Adrenal gland (tissue), 19 donors: ENCODE measurements at places on chromosomes 4 and X. TPM values are rescaled to one million over a fixed set of nuclear protein-coding genes. Genes with fewer than 3 reads are reported as not detected.

DNA sequence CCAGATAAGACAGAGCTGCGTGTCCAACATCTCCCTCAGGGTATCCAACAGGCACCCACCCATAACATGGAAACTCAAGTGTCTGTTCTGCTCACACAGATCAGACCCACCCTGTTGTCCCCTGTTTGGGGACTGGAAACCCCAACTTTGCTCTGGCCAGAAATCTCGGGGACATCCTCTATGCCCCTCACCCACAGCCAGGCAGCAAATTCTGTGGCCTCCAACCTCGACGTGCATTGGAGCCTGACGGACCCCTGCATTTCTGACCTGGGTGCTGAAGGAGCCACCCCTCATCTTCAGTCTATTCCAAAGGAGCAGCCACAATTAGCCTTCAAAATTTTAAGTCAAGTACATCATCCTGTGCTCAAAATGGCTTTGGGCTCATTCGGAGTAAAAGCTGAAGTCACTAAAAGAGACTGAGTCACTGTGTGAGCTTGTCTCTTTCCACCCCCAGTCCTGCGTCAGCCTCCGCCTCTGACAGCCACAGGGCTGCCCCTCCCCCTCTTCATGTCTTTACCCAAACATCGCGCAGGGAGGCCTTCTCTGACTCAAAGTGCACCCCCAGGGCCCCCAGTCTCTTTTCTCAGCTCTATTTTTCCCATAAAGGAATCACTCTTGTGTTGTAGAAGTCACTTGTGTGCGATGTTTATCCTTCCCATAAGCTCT is 24.4 kb upstream of the PDE6B start:
- H3K4me1 ChIP-seq = no peaks in the 10 kb centered on the region
- DNase-seq = no peak
- H3K36me3 ChIP-seq = no peaks in the 10 kb centered on the region
- H3K27me3 ChIP-seq = peaks cover 5% of the 10 kb centered on the region

GRCh38 chr4:3021627-3022026 is 52.7 kb downstream of the HTT-AS start:
- H3K27me3 ChIP-seq = no peaks in the 10 kb centered on the region
- no peaks in the 10 kb centered on the region for H3K36me3 ChIP-seq
- DNase-seq = no peak
- no peak overlapping the region for H3K4me3 ChIP-seq
- H3K27ac ChIP-seq = no peak overlapping the region

GRCh38 chrX:51737091-51737490 is 6.2 kb upstream of the GSPT2 start:
- no peak for DNase-seq
- no peaks in the 10 kb centered on the region for H3K36me3 ChIP-seq

DNA sequence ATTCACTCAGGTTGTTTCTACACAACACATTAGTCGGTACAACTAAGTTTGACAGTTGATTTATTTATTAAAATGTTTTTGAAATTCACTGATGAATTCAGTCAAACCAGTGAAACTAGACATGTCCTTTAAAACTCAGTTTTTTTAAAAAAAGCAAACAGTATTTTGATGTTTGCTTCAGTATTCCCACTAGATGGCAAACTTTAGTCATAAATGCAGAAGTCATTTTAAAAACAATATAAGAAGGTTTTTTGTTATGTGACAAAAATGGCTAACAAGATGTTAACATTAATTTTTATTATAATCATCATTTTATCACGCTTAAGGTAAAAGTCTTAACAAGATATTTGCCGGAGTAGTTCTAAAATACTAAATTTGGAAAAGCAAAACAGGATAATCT is 1337.8 kb upstream of the DIAPH2 start:
- H3K27me3 ChIP-seq = no peaks in the 10 kb centered on the region
- DNase-seq = no peak
- no peak overlapping the region for H3K4me3 ChIP-seq
- no peak overlapping the region for H3K27ac ChIP-seq

DNA sequence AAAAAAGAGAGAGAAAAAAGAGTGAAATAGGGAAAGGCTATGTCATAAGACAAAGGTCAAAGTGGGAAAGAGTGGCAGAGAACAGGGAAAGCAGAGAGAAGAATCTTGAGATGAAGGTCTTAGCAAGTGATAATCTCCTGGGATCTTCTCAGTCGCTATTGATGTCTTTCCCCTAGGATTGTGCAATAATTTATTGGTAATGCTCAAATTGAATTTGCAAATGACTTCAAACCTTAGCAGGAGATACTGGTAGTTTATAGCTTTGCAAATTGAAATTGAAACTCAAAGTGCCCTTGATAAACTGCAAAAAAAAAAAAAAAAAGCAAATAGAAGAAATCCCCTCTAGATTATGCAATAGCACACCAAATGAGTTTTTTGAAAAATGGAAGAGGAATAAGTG is 45.7 kb upstream of the MID1 start:
- no peaks in the 10 kb centered on the region for H3K4me1 ChIP-seq
- H3K27me3 ChIP-seq = peaks cover 5% of the 10 kb centered on the region
- H3K27ac ChIP-seq = no peak overlapping the region

DNA sequence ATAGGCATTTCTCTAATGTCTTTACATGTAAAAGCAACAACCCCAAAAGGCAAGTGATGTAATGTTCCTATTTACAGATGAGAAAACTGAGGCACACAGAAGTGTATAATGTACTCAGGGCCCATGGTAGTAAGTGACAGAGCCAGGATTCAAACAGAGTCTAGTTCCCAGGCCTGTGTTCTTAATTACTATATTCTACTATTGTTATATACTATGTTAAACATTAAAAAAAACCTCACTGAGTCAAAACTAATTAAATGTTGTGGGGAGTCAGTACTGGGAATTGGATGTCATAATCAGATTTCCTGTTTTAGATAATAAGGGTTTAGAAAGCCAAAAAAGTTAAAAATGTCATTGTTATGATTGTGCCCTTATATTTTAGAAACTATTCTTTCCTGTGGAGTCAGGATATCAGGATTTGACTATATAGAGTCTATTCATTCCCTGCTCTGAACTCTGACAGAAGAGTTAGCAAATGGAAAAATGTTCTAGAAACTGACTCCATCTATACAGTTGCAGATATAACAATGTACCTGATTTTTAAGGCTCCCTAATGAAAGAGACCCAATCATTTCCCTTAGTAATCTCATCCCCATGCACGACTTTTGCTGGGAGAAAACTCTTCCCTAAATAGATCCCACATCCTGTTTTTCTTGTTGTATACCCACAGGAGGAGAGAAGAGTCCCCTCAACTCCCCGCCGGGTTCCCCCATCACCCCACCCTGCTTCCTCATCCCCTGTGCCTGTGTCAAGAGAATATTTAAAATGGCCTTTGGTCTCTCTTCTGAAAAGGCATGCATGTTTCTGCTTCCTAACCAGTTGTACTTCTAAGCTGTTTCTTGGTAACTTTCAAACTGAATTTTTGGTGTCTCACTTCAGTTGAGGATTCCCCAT is 69.7 kb downstream of the REELD1 start:
- no peak overlapping the region for H3K4me3 ChIP-seq
- H3K4me1 ChIP-seq = no peaks in the 10 kb centered on the region
- no peaks in the 10 kb centered on the region for H3K36me3 ChIP-seq
- H3K27ac ChIP-seq = no peak overlapping the region
- no peak for DNase-seq
- no peaks in the 10 kb centered on the region for H3K27me3 ChIP-seq

GRCh38 chrX:83022020-83022419 is 486.1 kb upstream of the POU3F4 start:
- no peak overlapping the region for H3K4me3 ChIP-seq
- DNase-seq = no peak
- H3K36me3 ChIP-seq = no peaks in the 10 kb centered on the region
- H3K4me1 ChIP-seq = no peaks in the 10 kb centered on the region
- no peaks in the 10 kb centered on the region for H3K27me3 ChIP-seq
- H3K27ac ChIP-seq = no peak overlapping the region

- H3K36me3 ChIP-seq = no peaks in the 10 kb centered on the region
- no peaks in the 10 kb centered on the region for H3K4me1 ChIP-seq
- H3K4me3 ChIP-seq = no peak overlapping the region
- no peak overlapping the region for H3K27ac ChIP-seq
- no peaks in the 10 kb centered on the region for H3K27me3 ChIP-seq
Measured at GRCh38 chr4:52627876-52628275, 31.2 kb downstream of the USP46 start.

DNA sequence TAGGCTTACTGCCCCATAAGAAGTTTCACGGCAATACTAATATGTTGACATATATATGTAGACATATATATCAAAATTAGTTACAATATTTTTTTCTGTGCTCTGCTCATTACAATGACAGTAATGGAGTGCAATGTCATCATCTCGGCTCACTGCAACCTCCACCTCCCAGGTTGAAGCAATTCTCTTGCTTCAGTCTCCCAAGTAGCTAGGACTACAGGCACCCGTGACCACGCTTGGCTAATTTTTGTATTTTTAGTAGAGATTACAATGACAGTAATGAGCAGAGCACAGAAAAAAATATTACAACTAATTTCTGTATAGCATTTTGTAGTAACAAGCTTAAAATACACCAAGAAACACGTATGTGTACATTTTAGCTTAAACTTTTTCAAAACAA is 7.6 kb downstream of the EIF4E start:
- H3K27ac ChIP-seq = no peak overlapping the region
- no peaks in the 10 kb centered on the region for H3K36me3 ChIP-seq
- no peaks in the 10 kb centered on the region for H3K27me3 ChIP-seq
- no peak overlapping the region for H3K4me3 ChIP-seq

GRCh38 chr4:139808808-139809756 is 143.5 kb downstream of the MGST2 start:
- no peak for DNase-seq
- no peaks in the 10 kb centered on the region for H3K4me1 ChIP-seq
- no peak overlapping the region for H3K27ac ChIP-seq
- H3K27me3 ChIP-seq = no peaks in the 10 kb centered on the region
- H3K36me3 ChIP-seq = no peaks in the 10 kb centered on the region
- no peak overlapping the region for H3K4me3 ChIP-seq

DNA sequence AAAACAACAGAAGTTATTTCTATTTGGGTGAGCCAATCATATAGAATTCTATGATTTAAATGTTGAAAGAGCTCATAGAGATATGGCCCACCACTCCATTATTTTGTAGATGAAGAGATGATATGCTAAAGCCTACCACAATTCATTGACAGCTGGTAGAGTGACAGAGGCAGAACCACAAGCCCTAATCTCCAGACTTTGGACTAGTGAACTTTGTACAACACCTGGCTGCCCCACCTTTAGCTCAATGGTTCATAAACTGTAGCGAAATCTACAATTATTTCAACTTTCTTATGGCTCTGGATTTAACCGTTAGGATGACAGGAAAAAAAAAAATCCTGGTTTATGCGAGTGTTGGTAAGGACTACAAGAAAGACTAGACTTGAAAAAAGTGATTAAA is 50.9 kb downstream of the PRKG2 start:
- no peak overlapping the region for H3K27ac ChIP-seq
- no peaks in the 10 kb centered on the region for H3K36me3 ChIP-seq
- DNase-seq = no peak
- no peaks in the 10 kb centered on the region for H3K27me3 ChIP-seq
- H3K4me1 ChIP-seq = no peaks in the 10 kb centered on the region
- H3K4me3 ChIP-seq = no peak overlapping the region

- DNase-seq = peak; percentile 59
- no peaks in the 10 kb centered on the region for H3K36me3 ChIP-seq
- peak overlapping the region; percentile 82 for H3K27ac ChIP-seq
Measured at GRCh38 chr4:142091691-142092182, 455.4 kb downstream of the IL15 start.

DNA sequence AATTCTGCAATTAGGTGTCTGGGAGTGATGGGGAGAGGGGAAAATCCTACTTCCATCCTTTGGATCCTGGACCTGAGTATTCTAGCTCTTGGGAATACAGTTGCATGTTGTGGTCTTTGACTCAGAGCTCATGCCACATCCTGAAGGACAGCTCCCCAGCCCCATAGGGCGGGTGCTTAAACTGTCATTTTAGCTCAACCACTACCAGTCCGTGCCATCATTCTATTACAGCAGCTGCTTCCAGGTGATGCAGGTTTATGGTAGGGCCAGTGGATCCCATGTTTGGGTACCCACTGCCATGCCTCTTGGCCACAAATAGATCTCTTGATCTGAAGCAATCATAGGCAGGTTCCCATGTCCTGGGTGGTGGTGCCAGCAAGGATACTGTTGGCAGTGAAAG is 34.7 kb downstream of the CCKAR start:
- H3K27ac ChIP-seq = no peak overlapping the region
- no peaks in the 10 kb centered on the region for H3K4me1 ChIP-seq
- no peaks in the 10 kb centered on the region for H3K27me3 ChIP-seq
- no peak overlapping the region for H3K4me3 ChIP-seq
- no peak for DNase-seq

DNA sequence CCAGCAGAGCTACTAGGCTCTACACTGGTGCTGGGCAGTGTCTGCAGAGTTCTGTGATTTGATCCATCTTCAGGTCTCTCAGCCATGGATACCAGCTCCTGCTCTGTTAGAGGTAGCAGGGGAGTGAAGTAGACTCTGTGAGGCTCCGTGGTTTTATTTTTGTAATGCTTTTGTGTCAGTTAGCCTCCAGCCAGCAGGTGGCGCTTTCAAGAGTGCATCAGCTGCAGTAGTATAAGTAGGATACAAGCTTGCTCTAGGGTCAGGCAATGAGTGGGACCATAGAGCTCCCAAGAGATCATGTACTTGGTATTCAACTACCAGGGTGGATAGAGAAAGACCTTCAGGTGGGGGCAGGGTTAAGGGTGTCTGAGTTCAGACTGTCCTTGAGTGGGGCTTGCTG is 362.5 kb upstream of the TRAM1L1 start:
- no peak overlapping the region for H3K27ac ChIP-seq
- H3K4me1 ChIP-seq = no peaks in the 10 kb centered on the region
- H3K36me3 ChIP-seq = no peaks in the 10 kb centered on the region
- DNase-seq = no peak
- H3K27me3 ChIP-seq = no peaks in the 10 kb centered on the region

DNA sequence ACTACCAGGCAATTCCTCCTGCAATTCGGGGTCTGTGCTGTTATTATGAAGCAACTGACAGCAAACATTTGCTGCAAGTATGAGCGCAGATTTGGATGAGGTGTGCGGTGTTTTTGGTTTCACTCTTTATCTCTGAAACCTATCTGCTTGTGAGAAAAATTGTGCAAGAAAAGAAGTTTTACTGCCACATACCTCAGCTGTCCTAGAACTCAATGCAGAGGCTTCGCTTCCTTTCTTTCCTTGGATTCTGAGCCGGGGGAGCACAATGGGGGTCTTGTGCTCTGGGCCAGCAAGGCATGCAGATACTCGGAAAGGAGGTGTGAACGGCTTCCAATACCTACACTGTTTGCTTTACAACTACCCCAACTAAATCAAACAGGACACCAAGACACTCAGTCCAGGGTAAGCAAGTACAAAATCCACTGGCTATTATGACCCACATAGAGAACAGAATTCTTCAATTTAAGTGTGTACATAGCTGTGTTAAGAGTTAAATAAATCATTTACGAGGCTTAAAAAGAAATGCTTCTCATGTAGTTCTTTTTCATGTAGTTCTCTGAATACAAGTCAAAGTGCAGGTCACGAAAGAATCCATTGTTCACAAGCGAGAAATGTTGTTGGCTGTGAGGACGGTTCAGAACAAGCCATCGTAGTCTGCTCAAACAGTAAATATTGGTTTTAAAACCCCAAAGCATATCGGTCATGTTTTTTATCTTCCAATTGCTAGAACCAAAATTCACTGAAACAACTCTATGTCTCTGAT is 1.1 kb downstream of the SORBS2 start:
- H3K27me3 ChIP-seq = no peaks in the 10 kb centered on the region
- no peaks in the 10 kb centered on the region for H3K4me1 ChIP-seq
- peak overlapping the region; percentile 73 for H3K27ac ChIP-seq
- H3K36me3 ChIP-seq = no peaks in the 10 kb centered on the region

GRCh38 chrX:74438764-74439163 is 17.5 kb downstream of the SLC16A2 start:
- peaks cover 8% of the 10 kb centered on the region for H3K4me1 ChIP-seq
- H3K36me3 ChIP-seq = no peaks in the 10 kb centered on the region
- no peak overlapping the region for H3K27ac ChIP-seq
- no peak overlapping the region for H3K4me3 ChIP-seq
- DNase-seq = no peak

RHOXF2B gene
- not detected for polyA plus RNA-seq
